ENCODE measurements at places on chromosomes 2 and 18.

DNA sequence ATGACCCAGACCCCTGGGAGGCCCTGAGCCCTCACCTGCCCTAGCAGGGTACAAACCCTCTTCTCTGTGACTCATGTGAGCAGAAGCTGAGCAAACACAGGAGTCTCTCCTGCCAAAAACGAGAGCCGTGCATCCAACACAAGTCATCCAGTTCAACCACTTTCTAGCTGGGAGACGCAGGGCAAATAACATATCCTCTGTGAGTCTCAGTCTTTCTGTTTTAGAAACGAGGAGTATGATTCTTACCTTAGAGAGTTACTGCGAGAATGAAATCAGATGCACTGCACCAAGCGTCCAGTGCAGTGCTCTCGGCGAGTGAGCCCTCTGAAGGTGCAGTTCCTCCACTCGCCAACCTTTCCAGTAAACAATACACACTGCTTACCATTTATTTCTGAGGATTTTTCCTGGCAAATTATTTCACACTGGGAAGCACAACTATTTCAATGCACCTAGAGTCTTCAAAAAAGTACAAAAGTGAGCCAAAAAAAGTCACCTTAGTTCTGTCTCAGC is 331.8 kb upstream of the MYT1L start:
- DNase-seq, result no peak

DNA sequence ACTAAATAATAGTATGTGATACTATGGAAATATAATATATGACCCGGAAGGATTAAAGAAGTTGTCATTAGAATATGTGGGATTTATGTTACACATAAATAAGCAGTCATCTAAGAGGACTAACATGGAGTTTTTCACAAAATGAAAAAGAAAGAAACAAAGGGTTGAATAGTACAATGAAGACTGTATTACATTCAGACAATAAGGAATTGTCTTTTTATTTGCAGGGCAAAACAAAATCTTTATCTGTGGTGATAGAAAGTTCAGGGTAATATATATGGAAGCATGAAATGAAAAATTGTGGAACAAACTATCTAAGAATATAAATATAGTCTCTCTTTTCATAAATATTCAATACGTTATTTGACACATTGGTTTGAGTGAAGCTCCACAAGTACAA is 5.8 kb downstream of the ERMN start:
- DNase-seq, result no peak

GRCh38 chr18:63207835-63208234 is 111.7 kb downstream of the BCL2 start:
- no peak for DNase-seq

GRCh38 chr2:20223407-20224163 is 1.3 kb downstream of the SDC1 start:
- DNase-seq, result no peak

DNA sequence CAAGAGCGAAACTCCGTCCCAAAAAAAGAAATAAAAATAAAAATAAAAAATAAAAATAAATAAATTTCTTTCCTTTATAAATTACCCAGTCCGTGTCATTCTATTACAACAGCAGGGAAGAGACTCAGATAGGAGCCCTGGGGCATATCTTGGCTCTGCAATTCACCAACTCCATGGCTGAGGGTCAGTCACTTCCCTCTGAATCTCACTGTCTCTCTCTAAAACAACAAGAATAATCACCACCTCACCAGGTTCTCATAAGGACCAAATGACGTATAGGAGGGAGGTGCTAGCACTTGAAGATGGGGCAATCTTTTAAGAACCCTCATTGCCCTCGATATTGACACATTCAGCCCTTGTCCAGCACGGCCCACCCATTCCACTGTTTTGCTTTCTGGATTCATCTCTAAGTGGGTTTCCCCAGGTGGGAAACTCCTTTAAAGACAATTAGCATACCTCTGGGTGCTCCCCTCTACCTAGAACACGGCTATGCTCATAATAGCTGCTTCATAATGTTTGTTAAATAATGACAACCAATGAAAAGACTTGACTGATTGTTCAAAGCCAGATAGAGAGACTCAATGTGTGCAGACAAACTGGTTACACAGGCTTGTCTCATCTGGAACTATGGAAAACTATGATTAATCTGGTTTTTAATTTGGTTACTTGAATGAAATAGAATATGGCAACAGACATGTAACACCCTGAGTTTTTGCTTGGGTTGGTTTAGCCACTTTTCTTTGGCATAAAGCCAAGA is 15.1 kb downstream of the MYCN start:
- no peak for DNase-seq

- no peak for DNase-seq
Observed at GRCh38 chr18:13868501-13869271, 44.7 kb downstream of the MC5R start.

DNA sequence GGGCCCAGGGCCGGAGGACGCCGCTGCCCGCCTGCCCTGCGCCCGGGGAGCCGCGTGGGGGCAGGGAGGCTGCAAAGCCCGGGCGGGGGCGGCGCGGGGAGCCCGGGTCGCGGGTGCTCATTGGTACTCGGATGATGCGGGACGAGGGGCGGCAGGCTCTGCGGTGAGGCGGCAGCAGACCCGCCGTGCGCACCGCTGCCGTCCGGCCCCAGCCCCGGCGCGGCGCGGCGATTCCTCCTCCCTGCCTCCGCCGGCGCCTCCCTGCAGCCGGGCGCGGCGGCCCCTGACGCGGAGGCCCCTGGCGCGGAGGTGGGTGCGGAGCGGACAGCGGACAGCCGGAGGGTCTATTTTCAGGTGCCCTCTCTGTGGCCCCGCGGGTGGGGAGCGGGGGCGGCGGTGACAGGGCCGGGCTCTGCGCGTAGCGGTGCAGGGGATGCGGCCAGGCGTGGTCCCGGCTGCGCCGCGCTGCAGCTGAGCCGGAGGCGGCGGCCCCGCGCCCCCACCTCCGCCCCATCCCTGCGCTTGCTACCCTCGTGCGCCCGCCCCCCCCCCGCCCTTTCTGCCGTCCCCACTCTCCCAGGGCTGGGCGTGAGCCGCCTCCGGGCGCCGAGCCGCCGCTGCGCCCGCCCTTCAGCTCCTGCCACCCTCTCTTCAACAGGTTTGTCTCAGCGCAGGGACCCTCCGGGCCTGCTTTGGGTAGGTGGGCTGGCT is 640 bp downstream of the SPTBN1 start:
- no peak for DNase-seq

DNA sequence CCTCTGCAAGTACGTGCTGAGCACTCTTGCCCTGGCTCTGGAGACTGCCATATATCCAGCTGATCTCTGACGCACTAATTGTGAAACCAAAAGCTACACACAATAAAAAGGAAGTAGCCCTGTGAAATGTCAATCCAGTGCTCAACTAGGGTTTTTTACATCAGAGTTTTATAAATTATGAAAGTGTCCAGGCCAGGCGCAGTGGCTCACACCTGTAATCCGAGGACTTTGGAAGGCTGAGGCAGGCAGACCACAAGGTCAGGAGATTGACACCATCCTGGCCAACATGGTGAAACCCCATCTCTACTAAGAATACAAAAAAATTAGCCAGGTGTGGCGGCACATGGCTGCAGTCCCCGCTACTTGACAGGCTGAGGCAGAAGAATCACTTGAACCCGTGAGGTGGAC is 24.5 kb upstream of the PEX13 start:
- no peak for DNase-seq

- no peak for DNase-seq
Observed at GRCh38 chr2:54350426-54350825, 94.4 kb upstream of the TSPYL6 start.

GRCh38 chr2:202355993-202356505 is 20.1 kb upstream of the BMPR2 start:
- DNase-seq, result no peak

DNA sequence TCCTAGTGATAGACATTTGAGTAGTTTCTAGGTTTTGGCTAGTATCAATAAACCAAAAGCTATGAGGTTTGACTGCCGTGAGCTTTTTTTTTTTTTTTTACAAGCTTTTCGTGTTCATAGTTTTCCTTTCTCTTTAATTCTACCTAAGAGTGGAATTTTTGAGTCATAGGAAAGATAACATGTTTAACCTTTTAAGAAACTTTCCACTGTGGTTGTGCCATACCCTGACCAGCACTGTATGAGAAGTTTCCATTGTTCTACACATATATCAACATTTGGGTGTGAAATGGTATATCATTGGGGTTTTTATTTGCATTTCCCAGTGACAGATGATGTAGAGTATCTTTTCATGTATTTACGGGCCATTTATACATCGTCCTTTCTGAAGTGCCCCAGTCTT is 31.7 kb downstream of the UBE2F start:
- DNase-seq, result peak; percentile 21

GRCh38 chr2:19614066-19614465 is 255.6 kb upstream of the OSR1 start:
- DNase-seq, result peak; percentile 31

GRCh38 chr2:200733713-200734198 is 78.0 kb upstream of the BZW1 start:
- no peak for DNase-seq

GRCh38 chr2:203744091-203744490 is 37.7 kb downstream of the CD28 start:
- DNase-seq, result no peak

DNA sequence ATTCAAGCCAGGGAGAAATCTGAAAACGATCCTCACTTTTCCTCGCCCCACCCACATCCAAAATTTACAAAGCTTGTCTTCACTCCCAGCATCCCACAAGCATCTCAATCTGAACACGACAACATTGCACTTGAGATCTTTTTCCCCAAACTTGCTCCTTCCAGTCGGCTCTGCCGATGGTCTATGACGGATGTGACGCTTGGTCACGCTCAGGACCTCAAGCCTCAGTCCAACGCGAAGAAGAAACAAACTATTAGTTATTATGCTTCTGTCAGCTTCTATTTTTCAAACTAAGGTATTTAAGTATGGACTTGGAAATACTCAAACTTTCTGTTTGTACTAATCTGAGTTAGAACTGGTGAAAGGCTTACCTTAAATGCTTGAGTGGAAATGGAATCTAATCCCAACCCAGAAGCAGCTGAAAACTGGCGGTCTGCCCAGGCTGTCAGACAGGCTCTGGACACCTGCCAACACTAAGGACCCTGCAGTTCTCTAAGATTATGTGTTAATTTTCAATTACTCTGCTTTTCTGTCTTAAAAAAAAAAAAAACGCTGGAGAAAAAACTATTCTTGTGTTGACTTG is 132.1 kb upstream of the DNMT3A start:
- no peak for DNase-seq

- no peak for DNase-seq
Observed at GRCh38 chr2:120279708-120280107, 27.1 kb downstream of the RALB start.

- DNase-seq, result no peak
Observed at GRCh38 chr2:190519975-190520767, 14.4 kb downstream of the NEMP2 start.

GRCh38 chr2:152505495-152505906 is 170.5 kb downstream of the FMNL2 start:
- no peak for DNase-seq

GRCh38 chr2:129611471-129611870 is 368.0 kb upstream of the RAB6C start:
- DNase-seq, result no peak

DNA sequence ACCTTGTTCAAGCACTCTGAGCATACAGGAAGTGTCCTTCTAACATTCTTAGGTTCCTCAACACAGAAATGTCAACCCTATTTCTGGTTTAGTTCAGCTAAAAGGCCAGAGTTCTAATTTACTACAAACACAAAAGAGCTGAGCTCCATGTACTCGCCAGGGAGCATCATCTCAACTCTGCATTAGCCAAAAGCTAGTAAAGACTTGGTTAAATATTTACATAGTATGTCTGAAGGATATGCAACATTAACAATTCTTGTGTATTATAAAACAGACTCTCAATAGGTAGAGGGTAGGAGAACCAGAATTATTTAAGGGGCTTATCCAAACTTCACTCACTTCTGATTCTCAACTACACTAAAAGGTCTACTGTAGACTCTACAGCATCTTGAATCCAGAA is 154.6 kb downstream of the THADA start:
- no peak for DNase-seq

- peak; percentile 81 for DNase-seq
Observed at GRCh38 chr2:40716879-40717278, 265.0 kb upstream of the SLC8A1 start.

GRCh38 chr2:213834331-213834730 is 550.1 kb downstream of the SPAG16 start:
- peak; percentile 71 for DNase-seq

- no peak for DNase-seq
Observed at GRCh38 chr2:102703748-102704147, 58.1 kb upstream of the TMEM182 start.

DNA sequence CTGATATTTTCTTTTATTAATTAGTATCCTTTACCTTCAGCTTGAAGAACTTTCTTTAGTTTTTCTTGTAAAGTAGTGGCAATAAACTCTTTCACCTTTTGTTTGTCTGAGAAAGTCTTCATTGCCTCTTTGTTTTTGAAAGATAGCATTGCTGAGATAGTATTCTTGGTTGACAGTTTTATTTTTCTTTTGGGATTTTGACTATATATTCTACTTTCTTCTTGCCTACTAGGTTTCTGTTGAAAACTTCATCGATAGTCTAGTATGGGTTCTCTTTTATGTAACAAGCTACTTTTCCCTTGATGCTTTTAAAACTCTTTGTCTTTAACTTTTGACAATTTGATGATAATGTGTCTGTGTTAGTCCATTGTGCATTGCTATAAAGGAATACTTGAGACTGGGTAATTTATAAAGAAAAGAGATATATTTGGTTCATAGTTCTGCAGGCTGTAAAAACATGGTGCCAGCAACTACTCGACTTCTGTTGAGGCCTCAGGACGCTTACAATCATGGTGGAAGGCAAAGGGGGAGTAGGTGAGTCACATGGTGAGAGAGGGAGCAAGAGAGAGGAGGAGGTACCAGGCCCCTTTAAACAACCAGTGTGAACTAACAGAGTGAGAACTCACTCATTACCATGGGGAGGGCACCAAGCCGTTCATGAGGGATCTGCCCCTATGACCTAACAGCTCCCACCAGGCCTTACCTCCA is 12.0 kb downstream of the CCDC150 start:
- no peak for DNase-seq

- no peak for DNase-seq
Observed at GRCh38 chr2:159175182-159175581, 111.3 kb downstream of the WDSUB1 start.

DNA sequence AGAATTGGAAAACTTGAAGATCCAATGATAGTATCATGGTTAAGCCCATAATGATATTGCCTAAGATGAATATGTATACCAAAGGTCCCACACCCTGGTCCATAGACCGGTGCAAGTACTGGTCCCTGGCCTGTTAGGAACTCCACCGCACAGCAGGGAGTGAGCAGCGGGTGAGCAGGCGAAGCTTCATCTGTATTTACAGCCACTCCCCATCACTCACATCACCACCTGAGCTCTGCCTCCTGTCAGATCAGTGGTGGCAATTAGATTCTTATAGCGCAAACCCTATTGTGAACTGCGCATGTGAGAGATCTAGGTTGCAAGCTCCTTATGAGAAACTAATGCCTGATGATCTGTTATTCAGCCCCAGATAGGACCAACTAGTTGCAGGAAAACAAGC is 402.4 kb downstream of the EPHA4 start:
- no peak for DNase-seq

All from stromal cell of bone marrow (primary cell).